Muscle of leg (tissue), 16 donors: ENCODE measurements at places on chromosomes 11 and 22. TPM values are rescaled to one million over a fixed set of nuclear protein-coding genes. Genes with fewer than 3 reads are reported as not detected.

- peaks cover 81% of the 10 kb centered on the region for H3K27me3 ChIP-seq
- H3K27ac ChIP-seq = peak overlapping the region; percentile 42
- DNase-seq = peak; percentile 75
- peaks cover 48% of the 10 kb centered on the region for H3K4me1 ChIP-seq
- H3K36me3 ChIP-seq = no peaks in the 10 kb centered on the region
Measured at GRCh38 chr11:43574949-43575912, 105.3 kb upstream of the HSD17B12 start.

DNA sequence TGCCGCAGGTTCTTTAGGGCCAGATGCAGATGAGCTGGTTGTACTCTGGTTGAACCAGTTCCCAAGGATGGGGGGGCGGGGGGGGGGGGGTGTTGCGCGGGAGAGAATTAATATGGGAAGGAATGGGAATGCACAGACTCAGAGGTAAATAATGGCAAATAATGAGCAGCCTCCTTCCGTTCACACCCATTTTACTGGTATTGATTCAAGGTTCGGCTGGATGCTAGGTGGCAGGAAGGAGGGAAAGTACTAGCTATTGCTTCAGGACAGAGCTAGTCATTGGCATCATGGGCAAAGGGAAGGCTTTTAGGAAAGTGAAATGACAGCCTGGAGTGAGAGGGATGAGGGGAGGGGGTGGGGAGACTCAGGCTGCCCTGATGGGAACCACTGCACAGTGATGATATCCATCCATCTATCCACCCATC is at the start of gene VSTM5:
Gene VSTM5, minus strand, starts transcription at position 25 of the 425 bp plus-strand sequence. CDS start 116 bp downstream, outside the sequence.
- H3K27me3 ChIP-seq = no peaks in the 10 kb centered on the region
- H3K36me3 ChIP-seq = no peaks in the 10 kb centered on the region
- H3K4me3 ChIP-seq = peak within 1 kb of the TSS; percentile 41
- no peak for DNase-seq
- no peak within 1 kb of the TSS for H3K27ac ChIP-seq

DNA sequence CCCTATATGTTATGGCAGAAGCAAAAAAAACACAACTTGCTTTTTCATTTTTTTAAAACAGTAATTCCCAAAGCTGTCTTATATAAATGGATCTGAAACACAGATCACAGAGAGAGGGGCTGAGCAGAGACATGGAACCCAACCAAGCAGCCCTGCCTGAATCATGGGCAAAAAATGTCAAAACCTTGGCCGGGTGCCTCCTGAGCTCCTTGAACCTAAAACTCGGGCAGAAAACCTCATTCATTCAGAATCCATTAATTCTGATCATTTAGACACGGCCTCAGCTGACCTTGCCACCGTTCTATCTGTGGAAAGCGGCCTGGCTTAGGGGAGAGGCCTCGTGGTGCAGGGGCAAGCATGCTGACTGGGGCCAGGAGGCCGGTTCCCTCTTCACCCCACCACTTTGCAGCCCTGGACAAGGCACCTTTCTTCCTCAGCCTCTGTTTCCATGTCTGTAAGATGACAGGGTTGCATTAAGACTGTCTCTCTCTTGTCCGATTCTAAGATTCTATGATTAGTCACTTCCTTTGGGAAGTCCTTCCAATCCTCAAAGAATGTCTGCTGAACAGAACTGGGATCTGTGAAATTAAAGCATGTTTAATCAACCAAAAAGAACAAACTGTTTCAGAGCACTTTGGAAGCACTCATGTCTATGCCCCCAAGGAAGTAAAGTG is 26.0 kb downstream of the TENM4 start:
- no peaks in the 10 kb centered on the region for H3K27me3 ChIP-seq
- H3K4me3 ChIP-seq = no peak overlapping the region
- DNase-seq = peak; percentile 77
- no peaks in the 10 kb centered on the region for H3K36me3 ChIP-seq

GRCh38 chr11:78350646-78351165 is 66.9 kb downstream of the GAB2 start:
- peak overlapping the region; percentile 12 for H3K4me3 ChIP-seq
- peak overlapping the region; percentile 91 for H3K27ac ChIP-seq
- H3K27me3 ChIP-seq = no peaks in the 10 kb centered on the region

- no peaks in the 10 kb centered on the region for H3K27me3 ChIP-seq
- H3K27ac ChIP-seq = no peak overlapping the region
- no peak overlapping the region for H3K4me3 ChIP-seq
Measured at GRCh38 chr11:68262544-68262827, 9.3 kb downstream of the C11orf24 start.

DNA sequence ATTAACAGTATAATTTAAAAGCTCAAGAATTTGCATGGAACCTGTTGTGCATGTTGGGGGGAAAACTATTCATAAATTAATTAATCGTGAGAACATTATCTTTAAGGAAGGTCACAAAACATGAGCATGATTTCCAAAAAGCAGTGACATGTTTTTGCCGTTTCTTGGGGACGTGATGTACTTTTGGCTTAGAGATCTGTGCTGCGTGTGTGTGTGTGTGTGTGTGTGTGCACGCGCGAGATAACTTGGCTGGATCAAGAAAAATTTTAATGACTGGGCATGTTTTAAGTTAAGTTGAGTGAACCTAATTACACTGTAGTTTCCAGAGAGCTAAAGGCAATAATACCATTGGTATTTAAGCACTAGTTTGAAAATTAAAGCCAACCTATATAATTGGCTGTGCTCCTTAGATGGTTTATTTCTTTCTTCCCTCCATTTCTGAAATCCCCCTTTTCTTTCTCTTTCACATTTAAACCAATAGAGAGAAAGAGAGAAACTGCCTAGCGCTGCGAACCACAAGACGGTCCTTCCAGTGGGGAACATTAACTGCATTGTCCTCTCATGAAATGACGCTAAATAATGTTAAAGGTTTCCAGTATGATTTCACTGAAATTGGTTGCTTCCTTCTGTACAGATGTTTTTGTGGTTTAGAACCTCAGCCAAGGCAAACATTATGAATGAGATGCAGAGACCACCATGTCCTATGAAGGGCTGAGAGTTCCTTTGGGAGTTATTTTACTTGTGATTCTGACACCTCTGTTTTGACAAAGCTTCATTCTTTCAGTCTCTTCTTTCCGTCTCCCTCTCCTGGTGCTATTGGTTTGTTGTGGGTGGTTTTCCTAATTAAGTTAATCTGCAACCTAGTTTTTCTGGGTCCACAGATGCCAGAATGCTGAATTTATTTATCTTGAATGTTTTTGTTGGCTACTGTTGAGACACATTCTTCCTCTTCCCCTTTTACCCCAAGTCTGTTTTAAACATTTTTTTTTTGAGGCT is 51.7 kb downstream of the ZBTB16 start:
- H3K27me3 ChIP-seq = peaks cover 28% of the 10 kb centered on the region
- no peaks in the 10 kb centered on the region for H3K4me1 ChIP-seq
- no peak overlapping the region for H3K4me3 ChIP-seq
- peak overlapping the region; percentile 20 for H3K27ac ChIP-seq
- peak; percentile 80 for DNase-seq

The ARVCF gene
- 62.5 TPM for total RNA-seq

DNA sequence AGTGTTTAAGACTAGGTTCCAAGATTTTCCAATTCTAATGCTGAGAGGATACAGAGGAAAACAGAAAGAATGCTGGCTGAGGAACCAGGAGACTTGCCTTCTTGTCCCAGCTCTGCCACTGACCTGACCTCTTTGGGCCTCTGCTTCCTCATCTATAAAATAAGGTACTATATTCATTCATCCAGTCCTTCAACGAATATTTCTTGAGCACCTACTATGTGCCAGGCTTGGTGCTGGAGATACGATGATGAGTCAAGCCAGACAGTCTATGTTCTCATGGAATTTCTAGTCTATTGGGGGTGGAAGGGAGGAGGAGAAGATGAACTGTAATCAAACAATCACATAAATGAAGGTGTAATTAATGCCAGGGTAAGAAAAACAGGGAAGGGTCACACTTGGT is 27.8 kb upstream of the UPB1 start:
- H3K27me3 ChIP-seq = no peaks in the 10 kb centered on the region
- DNase-seq = no peak
- H3K4me3 ChIP-seq = no peak overlapping the region

DNA sequence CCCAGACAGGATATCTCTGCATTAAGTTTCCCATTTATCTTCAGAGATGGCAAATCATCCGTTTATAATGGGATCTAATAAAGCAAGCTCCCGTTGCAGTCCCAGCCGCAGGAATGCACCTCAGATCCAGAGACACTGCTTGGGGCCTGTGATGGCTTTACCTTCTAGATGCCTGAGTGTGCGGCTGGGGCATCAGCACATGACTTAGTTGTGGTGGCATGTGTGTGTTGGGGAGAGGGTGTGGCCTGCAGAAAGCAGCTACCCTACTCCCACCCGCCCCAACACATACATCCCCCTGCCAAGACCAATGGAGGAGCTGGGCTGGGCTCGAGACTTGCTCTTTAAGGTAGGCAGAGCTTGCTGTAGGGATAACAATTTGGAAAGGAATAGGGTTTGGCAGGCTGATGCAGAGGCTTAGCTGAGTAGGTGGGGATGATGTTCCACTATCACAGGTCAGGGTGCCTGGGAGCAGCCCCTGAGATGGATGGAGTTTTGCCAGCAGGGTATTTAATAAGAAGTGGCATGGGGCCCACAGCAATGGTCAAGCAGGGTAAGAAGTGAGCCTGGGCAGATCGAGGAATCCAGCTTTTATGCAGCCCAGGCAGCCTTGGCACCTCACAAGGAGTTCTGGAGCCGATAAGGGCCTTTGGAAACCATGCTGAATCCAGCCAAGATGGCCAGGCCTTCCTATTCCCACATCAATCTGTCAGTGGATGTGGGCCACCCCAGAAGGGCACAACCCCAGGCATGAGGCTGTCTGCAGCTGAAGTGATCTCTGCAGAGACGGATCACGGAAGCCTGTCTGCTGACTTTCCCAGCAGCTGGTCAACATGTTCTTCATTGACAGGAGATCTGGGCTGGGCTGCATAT is 601.3 kb downstream of the BUD13 start:
- H3K27me3 ChIP-seq = peaks cover 7% of the 10 kb centered on the region
- H3K4me3 ChIP-seq = no peak overlapping the region
- no peaks in the 10 kb centered on the region for H3K36me3 ChIP-seq
- H3K4me1 ChIP-seq = peaks cover 3% of the 10 kb centered on the region
- no peak overlapping the region for H3K27ac ChIP-seq

- H3K27ac ChIP-seq = peak overlapping the region; percentile 65
- peaks cover 55% of the 10 kb centered on the region for H3K4me1 ChIP-seq
- H3K36me3 ChIP-seq = peaks cover 14% of the 10 kb centered on the region
- peaks cover 11% of the 10 kb centered on the region for H3K27me3 ChIP-seq
Measured at GRCh38 chr11:120211522-120212258, 858 bp downstream of the OAF start.

GRCh38 chr11:14388352-14388751 is 29.4 kb upstream of the RRAS2 start:
- no peaks in the 10 kb centered on the region for H3K4me1 ChIP-seq
- H3K27me3 ChIP-seq = no peaks in the 10 kb centered on the region
- no peak overlapping the region for H3K27ac ChIP-seq
- no peak overlapping the region for H3K4me3 ChIP-seq

DNA sequence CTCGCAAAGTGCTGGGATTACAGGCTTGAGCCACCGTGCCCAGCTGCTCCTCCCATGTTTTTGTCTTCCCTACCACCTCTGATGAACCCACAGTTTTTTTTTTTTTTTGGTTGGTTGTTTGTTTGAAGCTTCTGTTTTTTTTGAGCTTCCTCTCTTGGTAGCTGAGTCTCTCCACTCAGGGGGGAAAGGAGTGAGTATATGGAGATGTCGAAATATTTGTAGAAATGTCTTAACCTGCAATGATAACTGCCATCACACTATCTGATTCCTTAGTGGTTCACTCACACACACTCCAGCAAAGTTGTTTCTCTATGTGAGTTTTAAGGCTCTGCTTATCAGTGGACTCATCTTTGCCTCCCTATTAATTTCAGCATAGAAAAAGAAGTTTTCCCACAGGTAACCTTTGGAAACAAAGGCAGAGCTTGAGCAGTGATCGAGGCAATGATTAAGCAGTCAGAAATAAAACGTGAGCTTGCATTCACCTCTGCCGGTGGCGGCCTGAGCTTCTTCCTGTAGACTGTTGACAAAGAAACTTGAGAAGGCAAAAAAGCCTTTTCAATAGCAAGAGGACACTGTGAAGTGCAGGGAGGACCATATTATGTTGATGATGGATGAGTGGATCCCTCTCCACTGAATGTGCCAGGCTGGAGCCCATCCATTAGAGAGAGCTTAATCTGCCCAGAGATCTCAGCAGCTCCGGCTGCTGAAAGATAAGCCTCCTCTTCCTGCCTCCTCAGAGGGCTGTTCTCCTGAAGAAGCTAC is 29.0 kb upstream of the RASSF10 start:
- H3K27me3 ChIP-seq = no peaks in the 10 kb centered on the region
- no peaks in the 10 kb centered on the region for H3K4me1 ChIP-seq
- no peak overlapping the region for H3K27ac ChIP-seq

DNA sequence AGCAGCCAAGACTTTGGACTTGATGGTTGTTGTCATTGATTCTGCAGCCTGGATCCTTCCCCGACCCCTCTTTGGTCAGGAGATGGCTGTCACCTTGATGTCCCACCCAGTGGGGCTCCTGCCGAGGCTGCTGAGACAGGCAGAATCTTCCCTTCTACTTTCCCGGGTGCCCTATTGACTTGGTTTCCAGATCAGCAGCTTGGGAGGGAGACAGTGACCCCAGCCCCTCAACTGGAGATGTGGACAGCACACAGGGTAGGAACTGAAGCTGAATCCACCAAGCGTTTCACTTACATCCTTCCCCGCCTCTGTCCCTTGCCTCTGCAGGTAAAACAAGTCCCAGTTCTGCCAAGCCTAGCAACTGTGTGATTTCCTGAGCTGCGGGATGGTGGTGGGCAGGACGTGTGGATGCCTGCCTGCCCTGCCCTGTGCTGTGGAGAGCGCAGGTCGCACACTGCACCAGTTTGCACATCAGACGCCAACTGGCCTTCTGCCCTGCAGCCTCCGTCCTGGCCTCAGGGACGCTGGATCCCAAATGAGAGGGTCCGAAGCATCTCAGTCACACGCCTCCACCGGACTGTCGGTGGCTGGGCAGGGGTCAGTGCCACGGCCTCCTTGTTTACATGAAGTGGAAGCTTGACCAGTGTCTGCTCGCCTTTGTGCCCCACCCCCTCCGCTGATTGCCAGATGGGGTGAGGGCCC is 34.6 kb downstream of the FAM83F start:
- no peak overlapping the region for H3K27ac ChIP-seq
- peaks cover 8% of the 10 kb centered on the region for H3K4me1 ChIP-seq
- H3K4me3 ChIP-seq = no peak overlapping the region
- H3K36me3 ChIP-seq = no peaks in the 10 kb centered on the region
